SIG-M5 (cell line): ENCODE measurements at places on chromosomes 1 and 21.

DNA sequence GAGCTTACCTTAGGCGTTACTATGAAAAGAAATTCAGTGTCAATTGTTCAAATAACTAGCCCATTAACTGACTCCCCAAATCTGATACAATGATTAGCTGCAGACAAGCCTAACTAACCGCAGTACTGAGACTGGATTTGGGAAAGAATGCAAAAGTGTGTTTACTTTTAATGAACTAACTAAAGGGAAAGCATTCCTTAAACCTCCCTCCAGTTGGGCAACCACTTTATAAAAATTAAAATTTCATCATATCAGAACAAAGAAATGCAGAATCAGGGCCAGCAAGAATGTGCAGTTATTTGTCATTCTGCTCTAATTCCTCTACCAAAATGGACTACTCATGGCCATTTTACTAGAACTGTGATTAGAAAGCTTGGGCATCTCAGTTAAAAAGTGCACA is 11.7 kb upstream of the NR5A2 start:
- no peak for DNase-seq

DNA sequence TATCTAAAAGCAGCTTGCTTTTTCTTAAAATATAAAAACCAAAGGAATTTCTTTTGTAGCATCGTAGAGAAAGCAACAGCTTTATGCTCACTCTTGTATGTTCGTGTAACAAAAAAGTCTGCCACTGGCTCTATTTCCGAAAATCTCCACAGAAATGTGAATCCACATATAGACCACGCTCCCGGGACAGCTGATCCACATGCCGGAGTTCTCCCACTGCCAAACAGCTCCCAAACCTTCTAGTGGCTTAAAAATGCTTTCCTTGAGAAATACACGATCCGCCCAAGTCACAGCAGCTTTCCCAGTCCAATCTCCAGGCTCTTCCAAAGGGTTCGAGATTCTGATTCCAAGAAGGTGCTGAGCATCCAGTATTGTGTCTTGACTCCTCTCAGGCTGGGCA is 29.3 kb downstream of the PCSK9 start:
- DNase-seq = no peak

DNA sequence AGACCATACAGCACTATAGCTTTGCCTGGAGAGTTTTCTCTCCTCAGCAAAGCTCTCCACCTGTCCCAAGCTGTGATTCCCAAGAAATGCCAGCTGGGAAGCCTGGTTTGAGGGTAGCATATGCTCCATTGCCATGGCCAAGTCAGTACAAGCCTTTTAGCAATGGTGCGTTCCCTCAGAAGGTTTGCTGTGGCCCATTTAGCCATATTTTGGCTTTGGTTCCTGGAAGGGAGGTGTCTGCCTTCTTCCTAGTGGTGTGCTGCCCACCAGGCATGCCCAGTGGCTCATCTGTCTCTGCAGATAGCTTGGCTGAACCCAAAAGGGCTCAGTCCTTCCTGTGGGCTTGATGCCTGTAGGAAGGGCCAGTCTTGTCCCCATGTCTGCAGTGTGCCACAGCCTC is 32.4 kb downstream of the GALNT2 start:
- no peak for DNase-seq

GRCh38 chr1:190084552-190084951 is 393.1 kb downstream of the BRINP3 start:
- no peak for DNase-seq

GRCh38 chr1:87042111-87042811 is 127.8 kb downstream of the HS2ST1 start:
- no peak for DNase-seq

- no peak for DNase-seq
Measured at GRCh38 chr1:112882271-112882744, 73.7 kb downstream of the SLC16A1 start.

DNA sequence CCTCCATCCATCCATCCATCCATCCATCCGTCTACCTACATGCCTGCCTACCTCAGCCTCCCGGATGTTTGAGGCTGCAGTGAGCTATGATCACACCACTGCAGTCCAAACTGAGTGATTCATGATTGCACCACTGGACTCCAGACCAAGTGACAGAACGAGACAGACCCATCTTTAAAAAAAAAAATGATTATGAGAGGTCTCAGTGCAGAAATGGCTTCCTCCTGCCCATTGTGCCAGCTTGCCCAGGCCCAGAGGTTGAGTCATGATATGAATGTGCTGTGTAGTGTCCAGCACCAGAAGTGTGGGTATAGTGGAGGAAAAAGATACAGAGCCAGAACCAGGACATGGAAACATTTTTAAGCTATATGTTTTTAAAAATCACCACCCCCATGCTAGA is 149.9 kb downstream of the KIF26B start:
- DNase-seq = no peak

- no peak for DNase-seq
Measured at GRCh38 chr1:208538587-208538986, 294.4 kb upstream of the PLXNA2 start.

DNA sequence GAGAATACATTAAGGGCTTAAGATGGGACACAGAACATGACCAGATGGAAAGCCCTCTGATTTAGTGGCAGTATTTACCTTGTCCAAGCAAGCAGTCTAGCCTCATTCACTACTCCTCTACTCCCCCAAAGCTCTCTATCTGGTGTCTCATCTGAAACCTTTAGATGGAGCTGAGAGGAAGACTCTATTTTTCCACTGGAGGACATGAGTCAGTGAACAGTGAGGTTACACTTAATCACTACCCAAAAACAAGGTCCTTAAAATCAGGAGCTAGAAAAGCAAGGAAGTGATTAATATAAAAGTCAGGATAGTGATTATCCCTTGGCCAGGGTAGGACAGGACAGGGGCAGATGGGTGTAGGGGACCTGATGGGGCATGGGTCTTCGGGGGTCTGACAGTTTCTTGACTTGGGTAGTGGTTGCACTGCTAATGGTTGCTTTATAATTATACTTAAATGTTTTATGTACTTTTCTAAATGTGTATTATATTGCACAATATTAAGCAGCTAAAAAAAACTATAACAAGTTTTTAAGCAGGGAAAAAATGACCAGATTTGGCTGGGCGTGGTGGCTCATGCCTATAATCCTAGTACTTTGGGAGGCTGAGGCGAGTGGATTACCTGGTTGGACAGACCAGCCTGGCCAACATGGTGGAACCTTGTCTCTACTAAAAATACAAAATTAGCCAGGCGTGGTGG is 3.0 kb downstream of the PTPN22 start:
- DNase-seq = no peak

DNA sequence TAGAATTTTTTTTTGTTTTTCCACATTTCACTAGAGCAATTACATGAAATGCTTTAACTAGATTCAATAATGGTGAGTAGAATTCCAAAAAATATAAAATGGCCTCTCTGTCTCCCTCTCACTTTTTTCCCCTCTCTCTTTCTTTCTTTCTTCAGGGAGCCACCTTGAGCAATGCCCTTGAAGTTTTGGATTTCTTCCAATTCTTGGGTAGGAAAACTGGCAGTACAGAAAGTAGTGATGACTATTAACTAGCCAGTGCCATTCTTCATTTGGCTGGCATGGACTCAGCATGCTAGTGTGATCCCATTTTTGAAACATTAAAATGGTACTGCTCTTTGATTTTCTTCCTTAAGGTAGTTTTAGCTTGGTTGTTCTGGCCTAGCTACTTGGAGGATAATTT is 4.5 kb upstream of the FNBP1L start:
- no peak for DNase-seq

DNA sequence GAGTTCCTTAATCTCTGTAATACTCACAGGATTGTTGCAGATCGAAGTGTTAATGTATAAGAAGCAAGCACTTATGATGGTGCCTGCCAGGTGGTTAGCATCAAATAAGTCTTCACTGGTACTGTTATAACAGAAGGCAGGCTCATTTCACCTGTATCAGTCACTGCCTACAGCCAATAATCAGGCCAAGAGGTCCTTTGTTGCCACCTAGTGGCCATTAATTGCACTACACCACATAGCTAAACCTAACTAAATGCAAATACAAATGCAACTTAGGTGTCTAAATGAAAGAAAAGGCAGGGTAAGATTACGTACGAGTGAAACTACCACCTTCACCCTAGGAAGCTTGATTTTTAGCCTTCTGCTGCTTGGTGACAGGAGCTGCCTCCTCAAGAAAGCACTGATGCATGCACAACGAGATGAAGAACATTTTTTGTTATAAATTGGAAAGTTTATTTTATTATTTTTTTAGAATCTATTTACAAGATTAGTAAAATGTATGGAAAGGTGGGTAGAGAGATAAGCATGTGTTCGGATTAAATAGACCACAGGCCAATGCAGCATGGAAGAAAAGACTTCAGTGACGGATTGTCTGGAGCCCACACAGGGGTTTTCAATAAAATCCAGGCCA is 334.8 kb upstream of the CAMK1G start:
- no peak for DNase-seq

GRCh38 chr21:16473988-16474387 is 744.2 kb downstream of the USP25 start:
- no peak for DNase-seq

- DNase-seq = no peak
Measured at GRCh38 chr1:197683895-197684553, 91.3 kb downstream of the DENND1B start.

- DNase-seq = no peak
Measured at GRCh38 chr1:205843036-205843859, 6.7 kb downstream of the PM20D1 start.

DNA sequence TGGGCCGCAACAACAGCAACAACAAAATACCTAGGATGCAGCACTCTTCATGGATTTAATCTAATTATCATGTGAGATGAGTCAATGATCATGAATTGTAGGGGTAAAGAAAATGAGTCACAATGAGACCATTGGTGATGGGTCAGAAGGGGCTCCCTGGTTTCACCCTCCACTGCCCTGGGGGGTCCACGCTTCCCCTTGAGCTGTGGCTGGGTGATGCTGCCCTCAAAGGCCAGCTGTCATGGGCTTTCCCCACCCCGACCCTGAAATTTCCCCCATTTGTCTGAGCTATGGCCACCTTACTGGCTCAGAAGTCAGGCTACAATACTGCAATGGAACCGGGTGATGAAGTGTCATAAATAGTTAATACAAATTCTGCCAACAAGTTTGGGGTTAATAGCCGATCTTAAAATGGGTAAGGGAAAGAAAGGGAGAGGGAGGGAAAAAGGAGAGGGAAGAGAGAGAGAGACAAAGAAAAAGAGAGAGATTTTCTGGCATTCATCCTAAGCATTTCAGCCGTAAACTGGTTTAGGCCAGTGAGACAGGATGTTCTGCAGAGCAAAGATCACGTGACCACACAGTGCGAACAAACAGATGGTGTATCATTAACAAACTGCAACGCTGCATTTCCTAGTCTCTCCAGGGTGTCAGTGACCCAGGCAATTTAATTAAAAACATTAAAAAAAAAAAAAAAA is 143.4 kb upstream of the ERRFI1 start:
- DNase-seq = no peak

DNA sequence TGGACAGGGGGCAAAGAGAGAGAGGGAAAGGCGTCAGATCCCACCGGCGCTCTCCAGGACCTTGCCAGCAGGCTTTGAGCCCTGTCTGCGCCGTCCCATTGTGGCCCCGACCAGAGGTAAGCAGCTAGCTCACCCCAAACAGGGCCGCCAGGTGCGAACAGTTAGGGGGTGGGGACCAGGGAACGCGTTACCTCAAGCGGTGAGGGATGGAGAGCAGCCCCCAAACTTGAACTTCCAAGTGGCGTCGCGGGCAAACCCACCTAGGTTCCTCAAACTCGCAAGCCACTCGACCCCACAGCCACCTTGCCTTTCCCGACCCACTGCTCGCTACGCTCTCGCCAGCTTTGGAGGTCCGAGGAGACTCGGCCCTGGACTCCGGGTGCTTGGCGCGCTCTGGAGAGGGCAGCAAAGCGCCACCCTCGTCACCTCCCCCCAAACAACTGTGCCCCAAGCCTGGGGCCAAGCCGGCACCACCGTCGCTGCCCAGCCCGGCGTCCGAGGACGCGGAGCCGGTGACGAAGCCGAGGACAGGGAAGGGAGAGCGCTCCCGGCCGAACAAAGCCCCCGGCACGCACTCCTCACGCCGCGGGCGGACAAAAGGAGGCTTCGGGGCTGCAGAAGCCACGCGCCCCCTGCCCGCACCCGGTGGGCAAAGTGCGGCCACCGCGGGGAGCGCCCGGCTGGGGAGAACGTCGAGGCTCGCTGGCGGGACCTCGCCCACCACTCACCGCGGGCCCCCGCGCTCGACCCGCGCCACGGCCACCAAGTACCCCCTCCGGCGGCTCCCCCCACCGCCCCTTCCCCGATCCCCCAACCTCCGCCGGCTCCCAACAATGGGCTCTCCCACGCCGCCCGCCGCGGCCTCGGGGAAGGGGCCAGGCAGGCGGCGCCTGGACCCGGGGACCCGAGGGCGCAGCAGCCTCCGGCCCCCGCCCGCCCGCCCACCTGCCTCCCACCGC is 976 bp downstream of the SSBP3 start:
- no peak for DNase-seq

GRCh38 chr1:2098301-2098698 is 48.1 kb downstream of the PRKCZ start:
- no peak for DNase-seq

DNA sequence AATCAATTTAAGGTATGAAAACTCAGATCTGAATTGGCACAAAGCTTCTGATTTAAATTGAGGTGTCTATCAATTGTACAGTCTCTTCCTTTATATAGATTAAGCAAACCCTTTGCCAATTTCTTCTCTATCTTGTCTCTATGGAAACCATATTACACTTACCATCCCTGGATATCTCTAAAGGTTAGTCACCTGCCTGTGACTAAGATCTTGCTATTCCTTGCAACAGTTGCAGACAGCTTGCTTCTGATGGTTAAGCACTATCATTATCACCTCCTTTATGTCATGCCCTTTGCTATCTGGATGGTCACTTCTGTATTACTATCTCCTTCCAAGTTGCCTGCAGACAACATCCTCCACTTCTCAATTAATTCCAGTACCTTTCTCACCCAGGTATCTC is 998.6 kb upstream of the B3GALT2 start:
- no peak for DNase-seq

GRCh38 chr1:65423884-65424572 is 3.6 kb downstream of the LEPR start:
- no peak for DNase-seq

DNA sequence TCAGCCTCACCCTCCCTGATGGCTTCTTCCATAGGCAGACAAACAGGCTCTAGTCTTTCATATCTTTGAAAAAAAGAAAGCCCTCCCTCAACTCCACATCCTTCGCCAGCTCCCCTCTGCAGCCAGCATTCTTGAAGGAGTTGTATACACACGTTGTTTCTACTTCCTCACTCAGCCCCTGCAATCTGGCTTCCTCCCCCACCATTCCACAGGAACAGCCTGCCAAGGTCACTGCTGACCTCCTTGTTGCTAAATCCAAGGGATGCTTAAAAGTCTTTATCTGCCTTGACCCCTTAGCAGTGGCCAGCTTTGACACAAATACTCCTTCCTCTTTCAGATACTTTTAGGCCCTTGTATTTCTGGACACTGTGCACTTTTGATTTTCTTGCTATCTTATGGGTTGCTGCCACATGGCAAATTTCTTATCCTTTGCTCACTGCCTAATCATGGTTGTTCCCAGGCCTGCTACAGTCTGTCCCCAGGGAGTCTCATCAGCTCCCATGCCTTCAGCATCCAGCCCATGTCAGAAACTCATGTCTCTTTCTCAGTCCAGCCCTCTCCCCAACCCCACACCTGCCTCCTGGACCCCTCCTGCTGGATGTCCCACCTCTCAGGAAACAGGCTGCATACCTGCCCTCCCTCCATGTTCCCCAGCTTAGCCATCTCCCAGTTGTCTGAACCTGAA is 8.3 kb downstream of the FAM229A start:
- no peak for DNase-seq

- no peak for DNase-seq
Measured at GRCh38 chr1:4591926-4592325, 62.5 kb upstream of the AJAP1 start.

GRCh38 chr1:200217703-200218102 is 190.2 kb downstream of the NR5A2 start:
- DNase-seq = no peak

- no peak for DNase-seq
Measured at GRCh38 chr1:2175681-2176454, 18.7 kb downstream of the FAAP20 start.
